ENCODE measurements at places on chromosomes 1 and 21.

- no peak for DNase-seq
These were observed 104.9 kb upstream of the EDN2 start for GRCh38 chr1:41589395-41589794.

DNA sequence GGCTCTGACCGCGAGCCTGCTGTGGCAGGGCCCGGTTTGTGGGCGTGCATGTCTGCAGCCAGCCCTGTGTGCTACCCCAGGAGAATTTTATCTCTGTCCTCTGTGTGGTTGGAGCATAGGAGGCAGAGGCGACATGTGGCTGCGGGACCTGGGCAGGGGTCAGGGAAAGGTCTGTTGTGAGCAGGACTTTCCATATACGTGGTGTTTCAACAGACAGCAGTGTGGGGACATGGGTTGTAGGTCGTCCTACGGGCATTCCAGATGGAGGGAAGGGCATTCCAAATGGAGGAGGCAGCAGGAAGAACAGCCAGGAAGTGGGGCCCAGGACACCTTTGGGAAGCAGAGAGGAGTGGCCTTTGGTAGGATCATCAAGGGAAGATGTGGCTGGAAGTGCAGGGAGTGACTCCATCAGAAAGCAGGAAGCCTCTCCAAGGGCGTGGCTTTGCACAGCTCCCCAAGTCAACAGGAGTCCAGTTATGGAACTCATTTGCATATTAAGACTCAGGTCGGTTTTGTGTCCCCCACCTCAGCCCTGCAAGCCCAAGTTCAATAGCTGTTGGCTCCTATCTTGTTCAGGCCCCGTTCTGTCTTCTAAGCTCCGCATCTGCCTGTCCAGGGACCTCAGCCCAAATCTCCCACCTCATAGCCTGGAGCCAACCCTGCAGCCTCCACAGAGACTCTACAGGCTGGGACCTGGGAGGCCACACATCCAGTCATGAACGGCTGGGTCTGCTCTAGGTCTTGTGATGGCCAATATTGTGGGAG, 309.1 kb downstream of the MATN1 start:
- DNase-seq = no peak

DNA sequence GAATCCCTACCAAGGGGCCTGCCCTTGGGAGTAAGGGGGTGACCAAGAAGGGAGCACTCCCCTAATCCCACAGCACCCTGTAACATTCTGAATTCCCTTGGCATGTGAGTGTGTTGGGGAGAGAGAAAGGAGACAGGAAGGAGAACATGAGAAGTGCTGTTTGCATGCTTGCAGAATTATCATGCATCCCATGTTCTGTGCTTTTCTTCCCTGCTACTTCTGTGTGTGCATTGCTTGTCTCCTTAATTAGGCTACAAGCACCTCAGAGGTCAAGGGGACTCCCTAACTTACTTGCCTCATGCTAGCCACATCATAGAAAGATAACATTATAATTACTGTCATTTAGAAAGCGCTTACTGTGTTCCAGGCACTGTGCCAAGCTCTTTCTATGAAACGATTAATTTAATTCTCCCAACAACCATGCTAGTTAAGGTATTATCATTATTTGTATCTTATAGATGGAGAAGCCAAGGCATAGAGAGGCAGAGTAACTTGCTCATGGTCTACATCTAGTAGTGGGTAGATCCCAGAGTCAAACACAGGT, 11.1 kb downstream of the NOS1AP start:
- DNase-seq = no peak

DNA sequence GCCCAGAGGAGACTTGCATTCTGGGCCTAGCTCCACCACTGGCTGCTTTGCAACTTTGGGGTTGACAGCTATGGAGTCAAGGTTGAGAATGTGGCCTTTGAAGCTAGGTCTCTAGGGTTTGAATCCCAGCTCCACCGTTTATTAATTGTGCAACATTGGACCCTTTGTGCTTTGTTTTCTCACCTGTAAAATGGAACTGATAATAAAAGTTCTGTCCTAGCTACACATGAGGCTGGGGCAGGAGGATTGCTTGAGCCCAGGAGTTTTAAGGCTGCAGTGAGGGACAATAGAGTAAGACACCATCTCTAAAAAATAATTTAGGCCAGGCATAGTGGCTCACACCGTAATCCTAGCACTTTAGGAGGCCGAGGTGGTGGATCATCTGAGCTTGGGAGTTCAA, 15.2 kb upstream of the LMNA start:
- no peak for DNase-seq

DNA sequence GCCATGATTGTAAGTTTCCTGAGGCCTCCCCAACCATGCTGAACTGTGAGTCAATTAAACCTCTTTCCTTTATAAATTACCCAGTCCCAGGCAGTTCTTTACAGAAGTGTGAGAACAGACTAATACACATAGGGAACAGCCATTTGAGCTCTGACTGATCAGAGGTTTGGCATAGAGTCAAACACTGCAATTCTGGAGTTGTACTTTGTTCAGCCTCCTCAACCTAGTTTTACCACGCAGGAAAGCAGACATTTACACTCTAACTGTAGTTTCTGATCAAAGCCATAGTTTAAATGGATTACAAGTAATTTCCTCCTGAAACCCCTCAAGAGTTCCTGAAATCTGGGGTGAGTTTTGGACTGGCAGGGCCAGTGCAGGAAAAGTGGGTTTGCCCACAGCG, 218.2 kb downstream of the TNR start:
- DNase-seq = no peak

DNA sequence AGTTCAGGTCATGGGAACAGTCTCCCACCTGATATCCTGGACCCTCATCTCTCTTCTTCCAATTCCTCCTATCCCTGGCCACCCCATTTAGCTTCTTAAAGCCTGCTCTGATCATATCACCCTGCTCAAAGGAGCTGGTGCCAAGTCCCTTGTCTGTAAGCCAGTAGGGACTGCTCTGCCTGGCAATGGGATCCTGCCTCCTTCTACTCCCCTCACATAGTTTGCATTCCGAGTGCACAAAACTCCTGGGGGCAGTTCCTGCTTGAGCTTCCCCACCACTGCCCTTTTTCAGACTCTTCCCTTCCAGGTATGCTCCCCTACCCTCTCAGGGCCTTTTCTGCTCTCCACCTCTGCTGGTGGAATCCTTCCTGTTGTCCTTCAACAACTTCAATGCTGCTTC, 48.1 kb downstream of the NGF start:
- DNase-seq = no peak

DNA sequence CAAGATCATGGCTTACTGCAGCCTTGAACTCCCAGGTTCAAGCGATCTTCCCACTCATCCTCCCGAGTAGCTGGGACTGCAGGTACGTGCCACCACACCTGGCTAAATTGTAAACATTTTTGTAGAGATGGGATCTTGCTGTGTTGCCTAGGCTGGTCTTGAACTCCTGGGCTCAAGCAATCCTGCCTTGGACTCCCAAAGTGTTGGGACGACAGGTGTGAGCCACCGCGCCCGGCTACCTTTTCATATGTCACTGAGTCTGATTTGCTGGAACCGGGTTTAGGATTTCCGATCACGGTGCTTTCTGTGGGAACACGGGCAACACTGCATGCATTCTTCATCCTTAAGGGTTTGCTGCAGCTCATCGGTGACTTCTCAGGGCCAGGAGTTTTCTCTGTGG, 32.2 kb upstream of the PCBP3 start:
- DNase-seq = peak; percentile 2

DNA sequence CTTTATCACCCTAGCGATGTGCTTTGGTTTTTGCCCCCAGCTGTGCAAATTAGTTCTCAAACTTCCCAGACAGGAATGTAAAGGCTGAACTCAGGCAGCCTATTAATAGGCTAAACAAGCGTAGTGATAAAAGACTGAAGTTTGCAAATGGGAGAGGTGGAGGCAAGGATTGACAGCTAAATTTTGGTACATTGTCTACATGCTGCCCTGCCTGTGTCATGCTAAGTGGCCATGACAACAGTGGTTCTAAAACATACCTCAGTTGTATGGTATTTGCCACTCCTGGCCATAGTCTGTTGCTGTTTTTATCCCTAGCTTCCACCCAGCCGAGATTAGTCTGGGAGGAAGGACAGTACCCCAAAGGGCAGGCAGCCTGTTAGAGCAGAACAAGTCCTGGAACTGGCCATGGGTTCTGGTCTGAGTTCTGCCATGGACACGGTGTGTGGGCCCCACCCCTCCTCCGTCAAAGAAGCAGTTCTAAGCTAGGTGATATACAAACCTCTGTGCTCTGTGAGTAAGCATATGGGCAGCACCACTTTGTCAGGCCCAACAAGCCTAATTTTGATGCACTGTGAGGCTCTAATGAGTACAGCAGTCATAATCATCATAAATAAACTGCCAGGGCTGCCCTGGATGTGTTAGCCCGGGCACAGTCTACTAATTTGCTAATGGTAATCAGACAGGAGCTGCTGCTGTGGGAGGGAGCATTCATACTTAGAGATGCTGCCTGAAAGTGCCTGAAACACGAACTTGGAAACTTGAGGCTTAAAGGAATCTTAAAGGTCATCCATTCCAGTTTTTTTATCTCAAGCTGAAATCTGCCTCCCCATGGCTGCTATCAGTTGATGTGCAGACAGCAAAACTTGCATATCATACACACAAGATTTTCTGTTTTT, 177.1 kb downstream of the HHAT start:
- DNase-seq = no peak

DNA sequence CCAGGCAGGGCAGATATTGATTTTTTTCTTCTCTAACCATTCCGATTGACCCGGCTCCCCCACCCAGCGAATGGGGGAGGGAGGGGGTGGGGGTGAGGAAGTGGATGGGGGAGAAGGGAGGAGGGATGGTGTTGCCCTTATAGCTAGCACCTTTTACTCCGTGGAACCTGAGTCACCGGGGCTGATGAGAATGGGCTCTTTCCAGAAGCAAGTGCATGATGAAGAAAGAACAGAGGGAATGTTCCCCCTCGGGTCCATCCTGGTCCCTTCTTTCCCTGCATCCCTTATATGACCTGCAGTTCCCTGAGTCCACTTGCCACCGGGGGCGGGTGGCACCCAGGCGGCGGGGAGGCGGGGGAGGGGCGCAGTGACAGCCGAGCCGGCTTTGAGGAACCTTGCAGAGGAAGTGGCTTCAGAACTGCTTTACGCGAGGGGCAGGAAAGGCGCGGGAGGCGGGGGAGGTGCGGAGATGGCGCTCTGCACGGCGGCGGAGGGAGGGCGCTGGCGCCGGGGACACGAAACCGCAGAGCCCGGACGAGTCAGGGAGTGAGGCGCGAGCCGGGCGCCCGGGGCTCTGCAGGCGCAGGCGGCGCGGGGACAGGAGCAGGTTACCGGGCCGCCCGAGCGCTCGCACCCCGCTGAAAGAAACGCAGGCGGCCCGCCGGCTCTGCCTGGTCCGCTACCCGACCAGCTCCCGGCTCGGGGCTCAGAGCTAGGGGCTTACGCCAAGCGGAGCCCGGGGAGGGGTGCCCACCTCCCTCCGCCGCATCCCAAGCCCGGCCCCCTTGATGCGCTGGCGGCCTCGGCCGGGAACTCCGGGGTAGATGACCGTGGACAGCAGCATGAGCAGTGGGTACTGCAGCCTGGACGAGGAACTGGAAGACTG, 49.7 kb downstream of the RASSF5 start:
- DNase-seq = peak; percentile 80

DNA sequence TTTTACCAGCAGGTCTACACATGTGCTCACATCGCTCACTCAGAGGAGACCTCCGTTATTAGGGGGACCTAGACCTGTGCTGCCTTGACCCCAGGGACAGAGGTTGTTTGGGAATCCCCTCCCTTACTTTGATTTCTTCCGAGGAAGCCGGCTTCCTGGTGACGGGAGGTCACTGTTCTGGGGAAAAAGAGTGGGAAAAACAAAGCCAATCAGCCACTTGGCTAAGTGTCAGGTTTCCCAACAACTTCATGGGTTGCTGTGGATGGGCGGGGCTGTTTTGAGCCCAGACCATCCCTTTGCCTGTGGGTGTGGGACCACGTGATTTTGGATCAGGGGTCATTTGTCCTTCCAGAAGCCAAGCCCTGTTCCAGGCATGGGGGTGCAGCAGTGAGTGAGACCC, 7.1 kb upstream of the KCNAB2 start:
- DNase-seq = no peak

GRCh38 chr1:159900086-159900680, at the start of gene CFAP45:
Gene CFAP45 (minus strand): TSS chr1:159900165. CDS start chr1:159900098, 67 bp downstream.
- no peak for DNase-seq

DNA sequence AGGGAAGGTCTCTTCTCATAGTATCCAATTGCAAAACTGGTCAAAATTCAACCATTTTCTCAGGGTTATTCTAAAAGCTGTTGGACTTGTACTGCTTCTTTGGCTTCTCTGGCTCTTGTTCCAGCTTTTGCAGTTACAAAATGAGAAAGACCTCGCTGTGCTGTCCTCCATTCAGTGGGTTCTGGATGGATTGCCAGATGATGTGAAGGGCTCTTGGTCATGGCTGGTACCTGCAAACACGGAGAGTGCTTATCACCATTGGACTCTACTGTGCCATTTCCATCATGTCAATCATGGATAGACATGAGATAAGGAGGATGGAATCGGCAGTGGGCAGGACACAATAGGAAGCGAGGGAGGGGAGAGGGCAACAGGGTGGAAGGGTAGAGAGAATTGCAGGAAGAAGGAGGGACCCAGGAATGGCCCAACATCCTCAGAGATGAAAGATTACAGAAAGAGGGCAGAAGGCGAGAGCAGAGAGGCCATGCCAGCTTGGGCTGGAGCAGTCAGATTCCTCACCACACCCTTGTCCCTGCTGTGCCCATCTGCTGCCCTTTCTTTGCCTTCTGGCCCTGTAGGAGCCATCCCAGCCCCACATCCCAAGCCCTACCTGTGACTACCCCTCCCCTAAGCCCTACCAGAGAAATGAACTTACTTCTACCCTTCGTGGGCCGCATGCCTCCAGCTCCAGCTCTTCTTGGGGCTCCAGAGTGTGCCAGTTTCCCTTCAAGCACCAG, 70.3 kb downstream of the HIVEP3 start:
- no peak for DNase-seq

- no peak for DNase-seq
These were observed 57.2 kb upstream of the PUM1 start for GRCh38 chr1:31122741-31123140.
